ENCODE measurements at places on chromosomes 12 and 14.

DNA sequence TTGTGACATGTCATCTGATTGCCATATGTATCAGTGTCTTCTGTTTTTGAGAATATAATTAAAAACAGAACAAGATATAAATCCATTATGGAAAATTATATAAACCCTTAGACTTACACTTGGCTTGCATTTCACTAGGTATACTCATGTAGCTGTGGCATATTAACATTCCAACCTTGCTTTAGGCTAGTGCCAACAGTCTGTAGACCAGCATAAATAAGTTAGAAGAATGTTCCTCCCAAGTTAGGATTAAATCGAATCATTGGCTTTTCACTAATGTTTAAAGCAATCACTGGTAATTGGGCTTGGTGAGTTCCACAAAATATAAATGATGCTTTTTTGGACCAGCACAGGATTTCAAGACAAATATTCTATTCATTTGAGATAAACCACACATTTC is 103.0 kb downstream of the LIN7A start:
- no peak for DNase-seq

DNA sequence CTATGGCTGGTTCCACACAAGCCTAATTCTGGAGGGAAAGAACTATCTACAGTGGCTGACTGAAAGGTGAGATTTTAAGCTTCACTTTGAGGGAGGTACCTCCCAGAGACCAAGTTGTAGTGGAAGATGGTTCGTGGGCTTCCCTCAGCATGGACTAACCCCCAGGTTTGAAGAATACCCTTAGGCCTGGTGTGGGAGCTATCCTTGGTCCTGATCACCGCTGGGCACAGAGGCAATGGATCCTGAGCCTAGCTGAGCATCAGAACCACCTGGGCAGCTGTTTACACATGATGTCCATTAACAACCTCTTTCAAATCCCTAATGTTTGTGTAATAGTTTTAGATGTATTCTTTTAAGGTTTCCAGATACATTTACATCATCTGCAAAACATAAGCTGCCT is 10.3 kb downstream of the DAO start:
- DNase-seq, result no peak

DNA sequence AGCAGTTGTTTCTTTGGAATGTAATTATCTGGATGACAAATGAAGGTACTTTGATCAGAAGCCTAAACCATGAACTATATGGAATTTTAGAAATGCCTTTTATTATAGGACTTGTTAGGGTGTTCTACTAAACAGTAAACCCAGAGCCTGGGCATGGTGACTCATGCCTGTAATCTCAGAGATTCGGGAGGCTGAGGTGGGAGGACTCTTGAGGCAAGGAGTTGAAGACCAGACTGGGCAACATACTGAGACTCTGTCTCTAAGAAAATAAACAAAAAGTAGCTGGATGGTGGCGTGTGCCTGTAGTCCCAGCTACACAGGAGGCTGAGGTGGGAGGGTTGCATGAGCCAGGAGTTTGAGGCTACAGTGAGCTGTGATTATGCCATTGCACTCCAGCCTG is 23.9 kb downstream of the PALS1 start:
- no peak for DNase-seq

GRCh38 chr14:22231018-22231417 is 358.0 kb downstream of the DAD1 start:
- no peak for DNase-seq

GRCh38 chr12:62761658-62762057 is 173.3 kb downstream of the PPM1H start:
- DNase-seq, result no peak

GRCh38 chr14:88269806-88270420 is 53.2 kb downstream of the KCNK10 start:
- no peak for DNase-seq

All from activated naive CD4-positive, alpha-beta T cell treated with anti-CD3 and anti-CD28 coated beads, Interleukin-2, amount 50 U/mL, for 16 hours (primary cell).